Neural crest cell (in vitro differentiated cells): ENCODE measurements at places on chromosomes 5 and 9. TPM values are rescaled to one million over a fixed set of nuclear protein-coding genes. Genes with fewer than 3 reads are reported as not detected.

OR1L8 gene
- total RNA-seq: not detected in 2 replicates

DNA sequence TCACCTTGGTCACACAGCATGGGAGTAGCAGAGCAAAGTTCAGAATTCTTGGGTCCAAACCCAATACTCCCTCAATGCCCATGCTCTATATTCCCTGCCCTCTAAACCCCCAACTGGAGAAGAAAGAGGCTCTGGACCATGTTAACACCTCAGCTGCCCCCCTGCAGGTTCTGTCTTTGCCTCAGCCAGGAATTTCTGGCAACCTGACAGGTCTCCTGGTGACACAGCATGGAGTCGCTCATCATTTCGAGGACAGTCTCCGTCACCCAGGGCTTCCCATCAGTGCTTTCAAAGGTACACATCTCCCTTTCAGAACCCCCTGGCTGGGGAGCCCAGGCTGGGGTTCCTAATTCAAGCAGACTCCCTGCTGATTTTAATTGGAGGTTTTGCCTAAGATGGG is 189.5 kb downstream of the BRINP1 start:
- peaks cover 14% of the 10 kb centered on the region for H3K4me1 ChIP-seq
- DNase-seq: no peak
- H3K36me3 ChIP-seq: no peaks in the 10 kb centered on the region
- no peak overlapping the region for H3K4me3 ChIP-seq
- no peak overlapping the region for H3K27ac ChIP-seq

- H3K4me1 ChIP-seq: peaks cover 9% of the 10 kb centered on the region
- no peaks in the 10 kb centered on the region for H3K36me3 ChIP-seq
- no peak overlapping the region for H3K4me3 ChIP-seq
- H3K27ac ChIP-seq: no peak overlapping the region
Measured at GRCh38 chr9:89616411-89616810, 11.6 kb downstream of the GADD45G start.

GRCh38 chr5:64625678-64626077 is 64.6 kb upstream of the SHISAL2B start:
- no peaks in the 10 kb centered on the region for H3K4me1 ChIP-seq
- no peak overlapping the region for H3K27ac ChIP-seq
- no peaks in the 10 kb centered on the region for H3K36me3 ChIP-seq
- H3K4me3 ChIP-seq: no peak overlapping the region
- H3K27me3 ChIP-seq: peaks cover 3% of the 10 kb centered on the region

DNA sequence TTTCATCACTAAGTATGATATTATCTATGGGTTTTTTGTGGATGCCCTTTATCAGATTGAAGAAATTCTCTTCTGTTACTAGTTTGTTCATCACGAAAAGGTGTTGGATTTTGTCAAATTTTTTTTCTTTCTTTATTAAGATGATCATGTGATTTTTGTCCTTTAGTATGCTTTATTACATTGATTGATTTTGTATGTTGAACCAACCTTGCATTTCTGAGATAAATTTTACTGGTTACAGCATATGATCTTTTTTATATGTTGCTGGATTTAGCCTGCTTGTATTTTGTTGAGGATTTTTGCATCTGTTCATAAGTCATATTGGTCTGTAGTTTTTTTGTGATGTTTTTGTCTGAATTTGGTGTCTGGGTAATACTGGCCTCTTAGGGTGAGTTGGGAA is 42.8 kb downstream of the RAD23B start:
- peaks cover 50% of the 10 kb centered on the region for H3K36me3 ChIP-seq
- H3K27ac ChIP-seq: no peak overlapping the region
- no peaks in the 10 kb centered on the region for H3K27me3 ChIP-seq
- H3K4me3 ChIP-seq: no peak overlapping the region
- no peak for DNase-seq
- peaks cover 18% of the 10 kb centered on the region for H3K4me1 ChIP-seq
